ENCODE measurements at places on chromosomes 7 and 10.

- no peak for DNase-seq
Observed at GRCh38 chr10:6841761-6842160, 261.7 kb upstream of the PRKCQ start.

DNA sequence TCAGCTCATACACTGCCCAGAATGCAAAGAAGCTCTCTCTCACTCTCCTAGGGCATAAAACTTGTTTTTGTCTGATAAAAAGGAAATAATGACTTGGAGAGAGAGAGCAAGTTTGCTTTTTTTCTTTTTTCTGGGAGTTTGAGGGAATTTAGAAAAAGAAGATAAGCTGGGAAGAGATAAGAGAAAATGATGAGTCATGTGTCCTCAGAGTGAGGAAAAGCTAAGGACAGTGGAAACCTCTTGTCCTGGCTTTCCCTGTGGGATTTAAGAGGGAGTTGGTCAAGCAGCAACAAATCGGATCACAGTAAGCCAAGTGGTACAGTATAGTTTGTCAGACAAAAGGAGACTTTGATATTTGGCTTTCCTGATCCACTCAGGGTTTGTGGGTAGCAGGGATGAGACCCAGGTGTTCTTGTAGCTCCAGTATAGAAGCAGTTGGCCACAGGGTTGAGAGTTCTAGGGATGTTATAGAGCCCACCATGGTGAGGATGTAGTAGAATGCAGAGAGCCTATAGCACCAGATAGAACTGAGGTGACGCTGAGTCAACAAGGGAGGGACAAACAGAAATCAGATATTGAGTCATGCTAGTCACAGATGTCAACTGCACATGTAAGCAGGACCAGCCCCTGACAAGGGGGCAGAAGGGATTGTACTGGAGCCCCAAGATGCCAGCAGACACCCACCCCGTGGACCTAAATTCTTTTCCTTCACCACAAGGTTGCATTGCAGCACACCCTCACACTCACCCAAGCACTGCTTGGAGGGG lies 219.3 kb upstream of the TAC1 start:
- no peak for DNase-seq

DNA sequence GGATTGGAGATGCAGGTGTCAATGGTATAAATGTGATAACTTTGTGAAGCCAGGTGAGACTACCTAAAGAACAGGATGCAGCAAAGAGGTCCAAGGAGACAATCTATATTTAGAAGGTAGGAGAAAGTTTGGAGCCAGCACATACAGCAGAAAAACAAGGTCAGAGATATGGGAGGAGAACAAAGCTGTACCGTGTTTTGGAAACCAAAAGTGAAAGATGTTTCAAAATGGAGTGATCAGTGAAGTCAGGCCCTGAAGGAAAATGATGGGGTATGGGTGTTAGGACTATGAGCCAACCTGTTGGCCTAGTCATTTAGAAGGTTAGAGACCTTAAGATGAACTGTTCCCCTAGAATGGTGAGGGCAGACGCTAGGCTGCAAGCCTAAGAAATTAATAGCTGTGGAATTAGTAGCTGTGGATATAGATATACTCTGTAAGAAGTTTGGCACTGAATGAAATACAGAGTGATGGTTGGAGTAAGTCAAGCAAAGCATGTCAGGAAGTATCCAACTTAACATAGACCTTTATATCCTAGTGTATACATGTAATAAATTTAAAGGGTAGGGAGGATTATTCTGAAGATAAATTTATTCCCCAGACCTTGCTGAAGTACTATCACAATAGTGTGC lies 149.8 kb upstream of the WNT16 start:
- DNase-seq, result no peak

DNA sequence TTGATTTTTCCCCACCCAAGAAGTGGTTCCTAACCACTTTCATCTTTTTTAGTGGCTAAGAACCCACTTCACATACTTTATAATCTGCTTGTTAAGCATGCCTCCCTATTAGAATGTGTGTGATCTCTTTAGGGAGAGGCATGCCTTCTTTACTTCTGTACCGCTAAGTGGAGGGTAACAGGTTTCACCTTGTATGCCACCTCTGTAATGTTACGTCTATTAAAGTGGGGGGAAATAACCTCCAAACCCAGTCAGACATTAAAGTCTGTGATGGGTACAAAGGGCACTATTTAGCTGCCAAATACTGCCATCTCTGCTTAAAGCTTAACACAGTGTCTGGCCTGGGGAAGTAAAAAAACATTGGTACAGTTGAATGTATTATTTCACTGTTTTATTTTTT lies 51.9 kb downstream of the EPC1 start:
- DNase-seq, result no peak

DNA sequence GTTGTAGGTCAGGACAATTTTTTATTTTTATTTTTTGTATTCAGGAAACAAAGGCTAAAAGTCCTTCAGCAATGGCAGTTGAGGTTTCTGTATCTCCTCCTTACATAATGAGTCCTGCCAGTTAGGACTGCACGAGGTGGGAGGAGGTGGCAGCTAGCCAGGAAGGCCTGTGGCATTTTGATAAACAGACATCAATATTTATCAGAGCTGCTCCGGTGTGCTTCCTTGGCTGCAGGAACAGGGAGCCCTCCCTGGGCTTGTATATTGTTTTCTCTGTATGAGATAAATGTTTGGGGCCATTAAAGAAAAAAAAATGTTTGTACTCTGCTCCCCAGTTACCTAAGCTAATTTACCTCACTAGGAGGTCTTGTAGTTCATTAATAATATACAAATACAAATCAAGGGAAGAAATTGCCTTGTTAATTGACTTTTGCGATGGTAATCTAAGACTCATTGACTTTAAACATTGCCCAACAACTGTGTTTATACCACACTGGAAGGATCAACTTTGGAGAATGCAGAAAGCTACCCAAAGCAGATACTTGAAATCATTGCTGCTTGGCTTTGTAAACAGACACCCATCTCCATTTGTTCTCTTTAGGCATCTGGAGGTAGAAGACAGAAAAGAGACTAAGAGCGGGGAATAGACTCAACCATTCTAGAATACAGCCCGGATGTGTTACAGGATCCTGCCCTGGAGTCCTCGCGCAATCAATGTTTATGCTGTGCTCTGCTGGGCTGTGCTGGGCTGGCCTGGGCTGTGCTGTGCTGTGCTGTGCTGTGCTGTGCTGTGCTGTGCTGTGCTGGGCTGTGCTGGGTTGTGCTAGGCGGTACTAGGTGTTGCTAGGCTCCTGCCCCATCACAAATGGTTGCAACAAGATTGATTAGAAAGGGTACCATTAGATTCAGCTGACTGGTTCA lies 36.5 kb upstream of the PDZD8 start:
- no peak for DNase-seq

Data from RPMI7951 (cell line).